ENCODE measurements at places on chromosomes 6 and 20. TPM values are rescaled to one million over a fixed set of nuclear protein-coding genes. Genes with fewer than 3 reads are reported as not detected.
A peak's percentile ranks its signal among the peaks of the same experiment; 100 is the strongest.

DNA sequence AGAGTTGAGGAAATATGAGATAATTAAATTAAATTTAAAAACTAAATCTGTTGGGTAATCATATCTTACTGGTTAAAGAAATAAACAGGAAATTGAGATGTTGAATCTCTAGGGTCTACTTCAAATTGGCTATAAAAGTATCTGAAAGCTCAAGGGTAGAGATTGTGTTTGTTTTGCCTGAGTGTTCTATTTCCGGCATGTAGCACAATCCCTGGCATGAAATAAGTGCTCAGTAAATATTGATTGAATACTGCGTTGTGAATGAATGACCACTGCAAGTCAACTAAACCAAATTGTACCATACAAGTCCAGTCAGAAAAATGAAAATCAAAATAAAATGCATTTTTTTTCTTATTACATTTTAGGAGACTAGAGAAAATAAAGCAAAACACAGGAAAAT, 709.8 kb downstream of the EPM2A start:
- no peak for DNase-seq

GRCh38 chr20:53594068-53595017, 704 bp upstream of the ZNF217 start:
- peak; percentile 100 for DNase-seq

DNA sequence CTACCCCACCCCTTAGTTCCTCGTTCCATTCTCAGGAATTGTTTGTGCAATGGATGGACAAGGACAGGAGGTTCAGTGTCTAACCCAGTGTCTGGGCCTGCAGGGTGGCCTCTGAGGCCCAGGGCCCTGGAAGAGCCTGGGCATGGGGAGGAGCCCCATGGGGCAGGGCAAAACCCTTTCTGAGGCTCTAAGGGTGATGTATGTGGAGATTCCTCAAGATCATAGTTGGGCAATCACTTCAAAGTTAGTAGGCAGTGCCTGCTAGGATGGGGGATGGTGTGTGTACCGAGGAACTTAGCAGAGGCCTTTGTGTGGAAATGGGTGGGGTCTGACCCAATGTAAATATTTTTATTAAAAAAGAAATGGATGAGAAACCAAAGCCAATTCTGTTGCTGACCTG, 6.7 kb upstream of the C2 start:
- no peak for DNase-seq

The PDYN gene
- not detected for total RNA-seq

GRCh38 chr6:146775220-146775619, 176.4 kb downstream of the ADGB start:
- no peak for DNase-seq

The SLC32A1 gene
- total RNA-seq: 0.17 TPM

DNA sequence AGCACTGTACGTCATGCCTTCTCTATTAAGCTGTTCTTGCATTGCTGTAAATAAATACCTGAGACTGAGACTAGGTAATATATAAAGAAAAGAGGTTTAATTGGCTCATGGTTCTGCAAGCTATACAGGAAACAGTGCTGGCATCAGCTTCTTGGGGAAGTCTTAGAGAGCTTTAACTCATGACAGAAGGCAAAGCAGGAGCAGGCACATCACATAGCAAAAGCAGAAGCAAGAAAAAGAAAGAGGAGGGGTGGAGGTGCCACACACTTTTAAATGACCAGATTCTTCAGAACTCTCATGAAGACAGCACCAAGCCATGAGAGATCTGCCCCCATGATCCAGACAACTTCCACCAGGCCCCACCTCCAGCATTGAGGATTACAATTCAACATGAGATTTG, 30.1 kb downstream of the CYB5R4 start:
- DNase-seq: no peak

- DNase-seq: no peak
Observed at GRCh38 chr6:66435321-66435720, 728.3 kb upstream of the EYS start.

DNA sequence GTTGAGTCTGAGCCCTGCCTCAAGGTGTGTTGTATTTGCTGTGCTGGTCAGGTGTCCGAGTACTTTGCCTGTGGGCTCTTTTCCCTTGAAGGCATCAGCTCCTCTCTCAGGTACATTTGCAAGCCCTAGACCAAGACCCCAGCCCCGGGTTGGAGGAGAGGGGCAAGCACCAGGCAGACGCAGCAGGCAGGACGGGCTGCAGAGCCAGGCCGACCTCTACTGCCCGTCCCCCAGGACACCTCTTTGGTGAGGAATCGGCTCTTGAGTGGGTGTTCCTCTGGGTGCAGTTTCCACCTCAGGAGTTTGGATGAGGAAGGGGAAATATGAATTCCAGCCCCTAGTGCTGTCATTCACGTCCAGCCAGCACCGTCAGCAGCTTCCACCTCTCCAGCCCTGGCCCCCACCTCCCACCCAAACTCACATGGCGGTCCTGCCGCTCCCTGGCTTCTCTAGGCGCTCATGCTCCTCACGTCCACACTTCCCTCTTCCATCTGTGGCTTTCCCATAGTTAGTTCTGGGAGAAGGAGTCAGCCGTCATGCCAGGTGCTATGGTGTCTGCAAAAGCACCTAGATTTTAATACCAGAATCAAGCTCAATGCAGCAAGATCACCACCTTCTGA, 183.9 kb downstream of the DLL1 start:
- DNase-seq: no peak

GRCh38 chr6:128686084-128686483, 165.7 kb upstream of the PTPRK start:
- DNase-seq: no peak

All from mucosa of descending colon (tissue), 3 donors.